ENCODE measurements at places on chromosomes 7 and 10. TPM values are rescaled to one million over a fixed set of nuclear protein-coding genes. Genes with fewer than 3 reads are reported as not detected.

DYDC2 gene
- total RNA-seq = 0.39 TPM

SPDYE16 gene
- not detected for total RNA-seq

GOLGA7B gene
- 0.13 TPM for total RNA-seq

TMEM229A gene
- not detected for total RNA-seq

SEC61A2 gene
- 3.5 TPM for total RNA-seq

KNDC1 gene
- total RNA-seq = not detected

CLDN4 gene
- 0.25 TPM for total RNA-seq

ITGA8 gene
- total RNA-seq = 1.2 TPM

MYL10 gene
- not detected for total RNA-seq

CYP2C19 gene
- not detected for total RNA-seq

EN2 gene
- under 0.01 TPM for total RNA-seq

AOC1 gene
- not detected for total RNA-seq

Measured in dermis microvascular lymphatic vessel endothelial cell (primary cell).